NCI-H748 treated with DMSO at 0.1 percent for 48 hours (cell line): ENCODE measurements at places on chromosomes 7 and 10.

- DNase-seq, result no peak
Observed at GRCh38 chr7:74355091-74355490, 65.9 kb downstream of the CLIP2 start.

DNA sequence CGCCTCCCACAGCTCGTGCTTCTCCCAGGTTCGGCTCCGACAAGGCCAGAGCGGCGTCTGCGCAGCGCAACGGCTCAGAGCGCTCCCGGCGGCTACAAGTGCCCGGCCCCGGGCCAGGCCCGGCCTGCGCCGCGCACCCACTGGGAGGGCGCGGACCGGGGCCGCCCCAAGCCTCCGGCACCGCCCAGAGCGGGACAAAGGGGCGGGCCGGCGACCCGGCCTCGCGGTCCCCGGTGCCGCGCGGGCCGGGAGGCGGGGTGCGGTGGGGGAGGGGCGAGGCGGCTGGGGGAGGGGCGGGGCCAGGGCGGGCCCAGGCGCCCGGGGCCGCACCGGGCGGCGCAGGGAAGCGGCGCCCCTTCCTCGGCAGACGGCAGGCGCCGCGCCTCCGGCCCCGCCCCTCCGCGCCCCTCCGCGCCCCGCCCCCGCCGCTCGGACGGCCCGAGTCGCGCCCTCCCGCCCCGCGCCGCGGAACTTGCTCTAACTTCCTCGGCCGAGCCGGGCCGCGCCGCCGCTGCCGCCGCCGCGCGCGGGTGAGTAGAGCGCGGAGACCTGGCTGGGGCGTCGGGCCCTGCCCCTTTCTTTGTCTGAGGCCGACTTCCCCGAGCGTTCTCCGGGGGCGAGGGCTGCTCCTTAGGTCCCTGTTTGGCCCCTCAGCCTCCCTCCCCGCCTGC lies at the start of gene TSPAN14:
TSPAN14 (plus strand) TSS at position 469 of the 671 bp plus-strand sequence. CDS start 34,924 bp downstream, outside the sequence.
- no peak for DNase-seq

DNA sequence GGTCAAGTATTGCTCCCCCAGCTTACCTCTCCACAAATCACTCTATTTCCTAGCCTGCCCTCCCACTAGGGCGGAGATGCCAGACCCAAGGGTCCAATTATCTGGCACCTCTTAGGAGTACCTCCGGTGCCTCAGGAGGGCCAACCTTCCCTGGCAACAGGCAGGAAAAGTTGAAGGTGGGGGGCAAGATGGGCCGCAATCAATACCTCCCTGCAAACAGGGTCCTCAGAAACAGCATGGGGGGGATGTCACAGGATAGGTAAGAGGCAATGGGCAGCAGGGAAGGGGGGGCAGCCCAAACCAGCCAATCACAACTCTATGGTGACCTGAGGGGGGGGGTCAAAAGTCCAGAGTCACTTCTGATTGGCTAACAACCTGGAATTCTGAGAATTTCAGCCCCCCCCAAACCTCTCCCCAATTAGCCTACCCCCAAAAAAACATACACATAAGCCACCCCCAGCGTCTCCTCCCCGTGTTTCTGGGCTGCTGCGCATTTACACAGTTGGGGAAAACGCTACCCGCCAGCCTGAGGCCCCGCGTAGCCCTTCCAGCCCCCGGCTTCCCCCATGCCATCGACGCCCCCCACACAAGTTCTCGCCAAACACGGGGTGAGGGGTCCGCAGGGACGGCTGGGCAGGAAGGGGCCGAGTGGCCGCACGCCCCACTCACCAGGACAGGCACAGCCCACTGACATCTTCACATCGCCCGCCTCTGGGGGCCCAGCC lies 589 bp downstream of the LDB1 start:
- DNase-seq, result no peak

DNA sequence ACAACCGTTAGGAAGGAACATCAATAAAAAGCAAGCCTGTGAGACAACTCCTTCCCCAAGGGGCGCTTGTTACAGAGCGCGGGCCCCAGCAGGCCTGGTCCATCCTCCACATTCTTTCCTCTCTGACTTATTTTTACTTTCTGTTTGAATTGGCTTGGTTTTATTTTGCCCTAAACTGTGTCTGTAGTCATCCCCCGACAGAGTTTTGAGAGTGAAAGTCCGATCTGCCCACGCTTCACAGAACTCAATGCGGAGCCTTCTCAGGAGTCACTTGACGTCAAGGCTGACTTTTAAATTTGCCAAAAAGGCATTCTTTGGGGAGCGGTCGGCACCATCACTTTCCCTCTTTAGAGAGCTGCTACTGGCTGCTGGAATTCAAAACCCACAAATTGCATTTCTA lies 150.1 kb upstream of the KLF6 start:
- no peak for DNase-seq

- DNase-seq, result no peak
Observed at GRCh38 chr10:32629910-32630309, 184.0 kb downstream of the CCDC7 start.

DNA sequence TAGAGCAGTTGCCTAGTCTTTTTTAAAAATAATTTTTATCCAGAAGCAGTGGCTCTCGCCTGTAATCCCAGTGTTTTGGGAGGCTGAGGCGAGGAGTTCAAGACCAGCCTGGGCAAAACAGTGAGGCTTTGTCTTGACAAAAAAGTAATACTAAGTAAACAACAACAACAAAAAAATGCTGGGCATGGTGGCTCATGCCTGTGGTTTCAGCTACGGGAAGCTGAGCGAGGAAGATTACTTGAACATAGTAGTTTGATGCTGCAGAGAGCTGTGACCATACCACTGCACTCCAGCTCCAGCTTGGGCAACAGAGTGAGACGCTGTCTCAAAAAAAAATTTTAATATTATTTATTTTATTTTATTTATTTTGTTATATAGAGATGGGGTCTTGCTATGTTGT lies 31.3 kb upstream of the TPST1 start:
- no peak for DNase-seq

DNA sequence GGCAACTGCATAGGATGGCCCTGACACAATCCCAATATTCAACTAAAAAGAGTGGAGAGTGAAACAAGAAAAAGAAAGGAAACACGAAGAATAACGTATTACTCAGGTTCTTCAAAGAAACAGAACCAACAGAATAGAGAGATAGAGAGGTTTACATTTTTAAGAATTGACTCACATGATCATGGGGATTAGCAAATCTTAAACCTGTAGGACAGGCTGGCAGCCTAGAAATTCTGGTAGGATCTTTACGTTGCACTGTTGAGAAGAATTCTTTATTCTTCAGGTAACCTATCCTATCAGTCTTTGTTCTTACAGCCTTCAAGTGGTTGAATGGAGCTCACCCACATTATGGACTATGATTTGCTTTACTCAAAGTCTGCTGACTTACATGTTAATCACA lies 103.9 kb downstream of the AASS start:
- DNase-seq, result no peak

DNA sequence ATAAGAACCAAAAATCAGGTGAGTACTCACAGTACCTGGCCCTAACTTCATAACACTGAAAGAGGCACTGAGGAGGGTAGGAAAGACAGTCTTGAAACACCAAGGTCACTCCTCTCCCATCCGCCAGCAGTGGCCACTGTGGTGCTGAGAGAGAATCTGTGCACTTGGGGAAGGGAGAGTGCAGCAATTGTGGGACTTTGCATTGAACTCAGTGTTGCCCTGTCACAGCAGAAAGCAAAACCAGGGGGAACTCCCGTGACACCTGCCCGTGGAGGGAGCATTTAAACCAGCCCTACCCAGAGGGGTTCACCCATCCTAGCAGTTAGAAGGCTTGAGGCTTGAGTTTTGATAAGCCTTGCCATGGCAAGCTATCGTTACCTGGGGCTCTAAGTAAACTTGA lies 35.2 kb upstream of the MAP3K8 start:
- no peak for DNase-seq

DNA sequence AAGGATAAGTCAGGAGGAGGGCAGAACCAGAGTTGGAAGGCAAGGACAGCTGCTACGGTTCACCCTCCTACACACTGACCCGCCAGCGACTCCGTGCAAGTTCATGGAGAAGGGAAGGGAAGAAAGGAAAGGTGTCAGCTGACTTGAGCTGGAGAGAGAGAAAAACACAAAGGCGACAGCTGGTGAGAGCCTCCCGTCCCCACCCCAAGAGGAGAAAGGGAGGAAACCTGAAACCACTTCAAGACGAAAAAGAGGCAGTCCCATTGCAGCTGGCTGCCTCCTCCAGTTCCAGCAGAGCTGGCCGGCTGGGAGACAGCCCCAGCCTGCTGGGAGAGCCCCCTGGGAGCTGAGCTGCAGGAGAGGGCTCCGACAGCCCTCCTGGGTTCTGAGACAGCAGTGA lies 75.2 kb downstream of the PARD3 start:
- DNase-seq, result peak; percentile 23
